ENCODE measurements at places on chromosomes 5 and 9.

GRCh38 chr9:115923903-115924668 lies 229.5 kb upstream of the PAPPA start:
- DNase-seq = no peak

GRCh38 chr5:60820593-60821487 lies 23.2 kb downstream of the ELOVL7 start:
- DNase-seq = no peak

- DNase-seq = no peak
These were observed 549.0 kb upstream of the NUDT12 start for GRCh38 chr5:104111632-104112031.

DNA sequence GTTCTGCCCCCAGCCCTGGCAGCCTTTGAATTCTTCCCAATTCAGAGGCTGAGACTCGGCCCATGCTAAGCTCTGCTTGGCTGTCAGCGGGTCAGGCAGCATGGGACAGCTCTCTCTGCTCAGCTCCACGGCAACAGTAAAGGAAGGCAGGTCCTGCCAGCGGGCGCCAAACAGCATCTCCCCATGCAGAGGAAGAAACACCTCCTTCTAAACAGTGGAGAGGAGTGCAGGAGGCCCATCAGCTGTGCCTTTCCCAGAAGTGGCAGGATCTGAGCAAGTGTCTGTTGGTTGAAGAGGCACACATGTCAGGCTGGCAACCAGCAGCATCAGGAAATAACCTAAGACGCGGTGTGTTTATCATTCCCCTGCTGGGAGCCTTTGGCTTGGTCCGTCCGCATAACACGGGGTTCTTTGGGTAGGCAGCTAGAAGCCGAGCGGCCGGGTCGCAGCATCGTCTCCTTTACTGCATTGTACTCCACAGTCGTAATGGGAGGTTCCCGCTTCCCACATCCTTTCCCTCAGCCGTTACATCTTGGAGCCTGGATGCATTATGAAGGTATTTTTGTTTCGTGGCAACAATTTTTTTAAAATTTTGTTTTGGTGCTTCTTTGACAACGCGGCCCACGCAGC lies 42.7 kb upstream of the NCS1 start:
- DNase-seq = no peak

DNA sequence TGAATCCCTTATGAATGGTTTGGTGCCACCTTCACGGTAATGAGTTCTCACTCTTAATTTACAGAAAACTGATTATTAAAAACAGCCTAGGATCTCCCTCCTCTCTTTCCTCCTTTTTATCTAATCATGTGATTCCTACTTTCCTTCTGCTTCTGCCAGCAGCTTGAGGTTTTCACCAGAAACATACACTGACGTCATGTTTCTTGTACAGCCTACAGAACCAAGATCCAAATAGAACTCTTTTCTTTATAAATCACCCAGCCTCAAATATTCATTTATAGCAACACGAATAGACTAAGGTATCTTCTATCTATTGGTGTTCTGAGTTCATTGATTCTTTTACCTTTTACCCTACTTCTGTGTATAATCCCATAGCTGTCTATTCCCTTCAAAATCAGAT lies 388.9 kb upstream of the CDH10 start:
- DNase-seq = no peak

GRCh38 chr9:129574911-129575585 lies 45.9 kb downstream of the C9orf50 start:
- no peak for DNase-seq

GRCh38 chr5:38060354-38060753 lies 198.0 kb upstream of the EGFLAM start:
- no peak for DNase-seq

DNA sequence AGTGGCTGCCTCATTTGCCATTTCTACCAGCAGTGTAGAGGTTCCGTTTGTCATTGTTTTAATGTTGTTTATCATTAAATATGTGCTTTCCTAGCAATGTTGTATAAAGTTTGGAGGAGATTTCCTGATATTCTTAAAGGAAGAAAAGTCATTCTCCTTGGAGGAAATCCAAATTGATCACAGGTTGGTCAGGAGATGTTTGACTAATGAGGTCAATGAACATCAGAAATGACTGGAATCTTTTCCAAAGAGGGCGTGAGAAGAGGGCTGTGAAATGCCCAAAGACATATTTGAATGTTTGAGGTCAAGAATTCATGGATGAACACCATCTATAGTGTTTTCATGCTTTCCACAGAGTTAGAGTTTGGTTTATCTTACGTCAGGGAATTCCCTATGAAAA lies 471.3 kb downstream of the MAT2B start:
- no peak for DNase-seq

- no peak for DNase-seq
These were observed 375.8 kb downstream of the TAF11L14 start for GRCh38 chr5:18010053-18010452.

DNA sequence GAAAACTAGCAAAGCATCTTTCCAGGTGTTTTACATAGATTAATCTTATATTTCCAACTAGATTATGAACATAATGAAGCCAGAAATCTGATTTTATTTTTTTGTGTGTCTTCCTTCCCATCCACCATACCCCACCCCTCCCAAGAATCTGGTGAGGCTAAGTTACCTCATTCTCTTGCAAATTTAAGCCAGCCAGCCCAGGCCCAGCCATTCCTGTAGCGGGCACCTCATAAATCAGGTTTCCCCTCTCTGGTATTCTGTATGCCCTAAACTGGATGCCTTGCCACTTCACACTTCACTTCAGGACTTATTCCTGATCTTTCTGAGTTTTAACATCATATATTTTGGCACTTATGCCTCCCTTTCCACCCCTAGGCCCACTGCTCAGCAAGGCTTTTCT lies 21.8 kb downstream of the C9 start:
- no peak for DNase-seq

GRCh38 chr5:168936511-168936910 lies 357.3 kb upstream of the PANK3 start:
- no peak for DNase-seq

GRCh38 chr5:170745481-170746071 lies 37.9 kb upstream of the GABRP start:
- no peak for DNase-seq

GRCh38 chr9:3277200-3277599 lies 248.6 kb downstream of the RFX3 start:
- DNase-seq = no peak

DNA sequence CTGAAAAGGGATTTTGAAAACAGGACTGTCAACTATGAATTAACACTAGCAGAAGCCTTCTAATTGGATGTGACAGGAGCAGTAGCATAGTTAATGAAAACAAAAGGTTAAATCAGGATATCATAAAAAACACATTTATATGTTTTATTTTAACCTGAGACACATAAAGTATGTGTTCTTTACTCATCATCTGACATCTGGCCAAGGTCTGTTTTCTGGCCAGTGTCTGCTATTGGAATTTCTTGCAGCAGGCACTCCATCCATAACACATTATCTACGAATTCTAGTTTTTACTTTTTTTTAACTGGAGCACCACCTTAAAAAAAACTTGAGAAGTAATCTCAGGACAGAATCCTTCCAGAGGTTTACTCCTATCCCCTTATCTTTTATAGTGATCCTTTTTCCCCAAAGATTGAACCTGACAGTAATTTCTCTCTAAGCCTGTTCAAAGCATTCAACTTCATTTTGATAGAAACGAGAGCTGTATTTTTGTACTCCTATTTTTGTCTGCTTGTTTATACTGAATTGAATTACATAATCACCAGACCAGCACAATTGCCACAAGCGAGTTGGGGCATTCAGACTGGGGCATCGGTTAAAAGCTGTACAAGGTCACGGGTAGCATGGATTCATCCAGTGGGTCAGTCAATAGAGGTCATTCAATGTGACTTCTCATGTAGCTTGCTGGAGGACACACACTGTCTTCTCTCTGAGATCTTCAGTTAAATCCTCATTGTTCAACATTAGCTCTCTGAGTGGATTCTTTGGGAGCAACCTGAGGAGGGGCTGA lies 205.6 kb upstream of the CLINT1 start:
- no peak for DNase-seq

DNA sequence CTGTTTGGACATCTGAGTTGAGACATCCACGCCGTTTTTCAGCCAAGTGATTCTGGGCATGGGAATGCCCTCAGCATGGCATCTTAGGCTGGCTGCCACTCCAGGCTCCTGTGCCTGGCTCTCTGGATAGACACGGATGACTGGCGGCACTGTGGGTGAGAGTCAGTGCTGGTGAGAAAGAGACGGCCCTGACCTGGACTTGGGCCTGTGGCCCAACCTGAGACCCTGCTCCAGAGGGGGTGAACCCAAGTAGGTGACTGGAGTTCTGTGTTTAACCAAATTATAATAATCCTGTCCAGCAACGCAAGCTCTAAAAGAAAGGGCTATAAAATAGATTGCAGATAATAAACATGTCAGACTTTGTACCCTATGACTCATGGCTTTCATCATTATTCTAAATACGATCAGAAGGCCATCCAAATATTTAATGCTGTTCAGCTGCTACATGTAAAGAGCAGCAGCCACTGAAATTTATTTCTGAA lies 173.9 kb downstream of the HSPA4 start:
- no peak for DNase-seq

GRCh38 chr5:77168879-77169244 lies 41.6 kb upstream of the PDE8B start:
- no peak for DNase-seq

DNA sequence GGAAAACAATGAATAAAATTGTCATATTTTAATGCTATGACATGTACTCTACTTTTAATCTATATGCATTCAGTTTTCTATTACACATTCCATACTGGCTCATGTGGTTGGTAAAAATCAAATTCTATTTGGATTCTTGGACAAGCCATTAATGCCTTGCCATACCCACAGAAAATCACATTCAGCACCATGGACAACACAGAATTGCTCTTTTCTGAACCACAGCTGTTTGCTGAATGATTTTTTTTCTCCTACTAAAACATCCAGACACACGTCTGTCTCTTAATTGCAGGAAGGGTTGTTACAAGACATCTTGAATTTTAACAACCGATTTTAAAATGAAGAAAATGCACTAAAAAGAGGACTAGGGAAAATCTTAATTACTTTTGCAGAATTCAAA lies 675.6 kb downstream of the BRINP1 start:
- no peak for DNase-seq

- no peak for DNase-seq
These were observed 4.0 kb downstream of the TOR4A start for GRCh38 chr9:137281345-137282116.

- no peak for DNase-seq
These were observed 245.8 kb upstream of the PCSK5 start for GRCh38 chr9:75644649-75645048.

- DNase-seq = no peak
These were observed 31.8 kb downstream of the DMRT3 start for GRCh38 chr9:1008216-1008615.

DNA sequence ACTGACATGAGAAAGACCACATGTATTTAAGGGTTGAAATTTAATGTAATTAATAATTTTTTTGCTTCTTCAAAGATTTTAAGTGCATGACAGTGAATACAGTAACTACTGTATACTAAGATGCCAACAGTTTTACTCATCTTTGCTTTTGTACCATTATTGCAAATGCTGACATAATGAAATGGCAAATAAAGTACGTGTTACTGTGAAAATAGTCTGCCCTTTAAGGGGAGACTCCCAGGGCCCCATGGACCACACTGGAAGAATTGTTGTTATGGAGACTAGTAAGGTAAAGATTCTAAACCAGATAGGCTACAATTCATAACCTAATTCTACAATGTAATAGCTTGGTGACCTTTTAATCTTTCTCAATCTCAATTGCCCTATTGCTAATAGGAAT lies 84.7 kb downstream of the NR3C1 start:
- DNase-seq = no peak

GRCh38 chr5:1311439-1312055 lies 16.7 kb upstream of the TERT start:
- DNase-seq = no peak

DNA sequence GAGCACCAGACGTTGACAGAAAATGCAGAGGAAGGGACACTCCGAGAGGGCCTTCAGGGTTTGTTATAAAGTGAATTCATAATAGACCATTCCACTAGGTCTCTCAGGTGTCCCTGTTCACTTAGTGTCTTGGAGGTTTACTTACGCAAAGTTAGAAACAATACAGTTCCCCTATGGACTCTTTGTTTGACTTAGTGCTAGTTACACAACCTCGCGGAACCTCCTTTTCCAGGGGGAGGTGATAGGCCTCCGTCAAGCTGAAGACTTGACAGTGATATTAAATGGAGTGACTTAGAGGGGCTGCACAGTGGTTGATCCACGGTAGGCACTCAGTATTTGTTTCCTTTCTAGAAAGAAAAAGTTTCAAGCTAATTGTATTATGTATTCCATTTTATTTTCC lies 1.3 kb downstream of the CCT5 start:
- DNase-seq = no peak

- DNase-seq = no peak
These were observed 117.5 kb downstream of the VAV2 start for GRCh38 chr9:133874659-133875058.

DNA sequence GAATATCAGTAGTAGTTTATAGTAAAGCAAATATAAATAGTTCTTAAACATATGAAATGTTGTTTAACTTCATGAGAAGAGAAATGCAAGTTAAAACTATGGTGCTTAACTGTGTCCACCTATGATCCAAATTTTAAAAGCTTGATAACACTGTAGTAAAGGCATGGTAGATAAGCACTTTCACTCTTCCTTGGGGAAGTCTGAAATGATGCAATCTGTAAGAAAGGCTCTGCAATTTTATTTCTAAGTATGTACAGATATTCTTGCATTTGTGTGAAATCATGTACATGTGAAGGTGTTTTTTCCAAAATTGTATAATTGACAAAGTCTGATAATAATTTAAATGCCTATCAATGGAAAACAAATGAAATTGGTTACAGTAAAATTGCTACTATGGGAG lies 66.9 kb downstream of the SYK start:
- no peak for DNase-seq

- DNase-seq = no peak
These were observed 23.1 kb downstream of the ANP32B start for GRCh38 chr9:98006127-98006796.

- no peak for DNase-seq
These were observed 53.6 kb downstream of the SEMA4D start for GRCh38 chr9:89444274-89444673.

GRCh38 chr9:16499892-16500291 lies 370.6 kb downstream of the BNC2 start:
- no peak for DNase-seq

GRCh38 chr5:79666758-79667157 lies 22.9 kb upstream of the CMYA5 start:
- no peak for DNase-seq

DNA sequence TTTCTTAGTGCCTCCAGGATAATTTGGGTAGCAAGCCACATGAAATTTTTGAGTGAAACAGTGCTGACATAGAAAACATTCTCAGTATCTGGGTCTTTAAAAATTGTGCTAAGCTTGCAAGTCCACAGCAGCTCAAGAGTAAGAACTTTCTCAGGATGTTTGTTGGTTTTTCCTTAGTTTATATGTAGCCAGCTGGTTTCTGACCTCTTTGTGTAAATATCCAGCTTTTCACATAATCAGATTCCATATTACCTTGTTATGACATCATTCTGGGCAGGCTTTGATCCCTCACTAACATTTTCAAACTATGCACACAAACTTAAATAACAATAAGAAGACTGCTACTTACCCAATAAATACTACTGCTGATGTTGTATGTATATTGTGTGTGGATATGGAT lies 82.9 kb upstream of the VCAN start:
- no peak for DNase-seq

GRCh38 chr5:72615061-72615460 lies 107.9 kb upstream of the ZNF366 start:
- DNase-seq = no peak

- DNase-seq = no peak
These were observed 74.0 kb downstream of the MRPS27 start for GRCh38 chr5:72245951-72246532.

Measured in nucleus accumbens (tissue), 56 donors.